Activated CD4-positive, alpha-beta T cell treated with anti-CD3 and anti-CD28 coated beads for 1 hour (primary cell): ENCODE measurements at places on chromosomes 12 and 14.
A peak's percentile ranks its signal among the peaks of the same experiment; 100 is the strongest.

DNA sequence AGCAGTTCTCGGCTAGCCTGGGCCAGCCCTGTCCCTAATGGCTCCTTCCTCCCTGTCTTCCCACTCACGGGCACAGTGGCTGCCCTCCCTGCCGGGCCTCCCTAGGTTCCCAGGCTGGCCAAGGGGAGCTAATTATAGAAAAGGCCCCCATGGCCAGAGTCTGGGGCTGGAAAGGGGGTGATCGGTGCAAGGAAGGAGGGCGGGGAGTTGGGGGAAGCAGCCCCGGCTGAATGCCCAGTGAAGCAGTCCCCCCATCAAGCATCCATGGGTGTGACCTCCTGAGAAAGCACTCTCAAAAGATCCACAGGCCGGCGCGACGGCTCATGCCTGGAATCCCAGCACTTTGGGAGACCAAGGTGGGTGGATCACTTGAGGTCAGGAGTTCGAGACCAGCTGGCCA, 54.9 kb downstream of the TESC start:
- no peak for DNase-seq

GRCh38 chr12:52056801-52057637, 5.8 kb downstream of the NR4A1 start:
- DNase-seq: peak; percentile 53

- no peak for DNase-seq
Observed at GRCh38 chr14:92252323-92252722, 70.6 kb upstream of the SLC24A4 start.

GRCh38 chr14:50929506-50929905, 14.8 kb downstream of the PYGL start:
- DNase-seq: no peak

GRCh38 chr12:132631666-132632065, 13.1 kb downstream of the P2RX2 start:
- DNase-seq: no peak
